H1 (cell line): ENCODE measurements at places on chromosomes 1 and 21. TPM values are rescaled to one million over a fixed set of nuclear protein-coding genes. Genes with fewer than 3 reads are reported as not detected.
A peak's percentile ranks its signal among the peaks of the same experiment; 100 is the strongest.

- no peaks in the 10 kb centered on the region; the same call in 1 of the 2 replicates for H3K27me3 ChIP-seq
- H3K4me1 ChIP-seq = peaks cover 28% of the 10 kb centered on the region
- no peak for DNase-seq
- H3K36me3 ChIP-seq = peaks cover 4% of the 10 kb centered on the region; the same call in 1 of the 2 replicates
- peak overlapping the region; percentile 60 for H3K4me3 ChIP-seq
Observed at GRCh38 chr1:154956544-154956941, 644 bp upstream of the PBXIP1 start.

DNA sequence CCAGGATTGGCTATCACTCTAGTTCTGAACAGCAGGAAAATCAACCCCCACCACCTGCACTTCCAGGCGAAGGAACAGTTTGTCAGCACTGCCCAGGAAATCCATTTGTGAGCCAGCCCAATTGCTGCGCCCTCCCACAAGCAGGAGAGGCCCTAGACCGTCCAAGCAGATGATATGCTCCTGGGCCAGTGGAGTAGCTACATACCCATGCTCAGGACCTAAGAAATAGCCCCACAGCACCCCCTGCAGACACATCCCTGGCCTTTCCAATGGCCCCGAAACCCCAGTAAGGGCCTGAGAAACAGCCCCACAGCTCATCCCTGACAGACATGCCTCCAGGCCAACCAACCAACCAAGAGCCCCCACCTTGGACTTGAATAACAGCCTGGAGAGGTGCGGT, 111.5 kb upstream of the ZC3H11B start:
- H3K4me1 ChIP-seq = no peaks in the 10 kb centered on the region
- H3K27me3 ChIP-seq = no peaks in the 10 kb centered on the region
- no peak overlapping the region for H3K27ac ChIP-seq
- DNase-seq = no peak
- no peaks in the 10 kb centered on the region for H3K36me3 ChIP-seq

GRCh38 chr1:15459771-15460707, 3.5 kb downstream of the CELA2A start:
- no peak overlapping the region for H3K27ac ChIP-seq
- DNase-seq = no peak
- H3K27me3 ChIP-seq = no peaks in the 10 kb centered on the region
- H3K4me1 ChIP-seq = no peaks in the 10 kb centered on the region
- H3K36me3 ChIP-seq = no peaks in the 10 kb centered on the region

GRCh38 chr1:209544098-209544497, 39.4 kb upstream of the CAMK1G start:
- H3K27me3 ChIP-seq = no peaks in the 10 kb centered on the region
- H3K36me3 ChIP-seq = no peaks in the 10 kb centered on the region; the same call in 1 of the 2 replicates
- H3K4me3 ChIP-seq = no peak overlapping the region
- H3K27ac ChIP-seq = no peak overlapping the region

- no peaks in the 10 kb centered on the region for H3K4me1 ChIP-seq
- H3K4me3 ChIP-seq = no peak overlapping the region
- no peaks in the 10 kb centered on the region for H3K27me3 ChIP-seq
Observed at GRCh38 chr1:222923506-222923905, 108.7 kb downstream of the DISP1 start.

The AQP10 gene
- polyA plus RNA-seq = not detected in 2 replicates

The ARHGAP30 gene
- 0.27 and 0.50 TPM in 2 replicates for polyA plus RNA-seq
